ENCODE measurements at places on chromosomes 5 and 9. TPM values are rescaled to one million over a fixed set of nuclear protein-coding genes. Genes with fewer than 3 reads are reported as not detected.

The RRAGA gene
- 56.4 TPM for total RNA-seq

The KIF12 gene
- not detected for total RNA-seq

The P4HA2 gene
- 50.6 TPM for total RNA-seq

The IRGM gene
- not detected for total RNA-seq
